ENCODE measurements at places on chromosomes 12 and 14. TPM values are rescaled to one million over a fixed set of nuclear protein-coding genes. Genes with fewer than 3 reads are reported as not detected.
A peak's percentile ranks its signal among the peaks of the same experiment; 100 is the strongest.

DNA sequence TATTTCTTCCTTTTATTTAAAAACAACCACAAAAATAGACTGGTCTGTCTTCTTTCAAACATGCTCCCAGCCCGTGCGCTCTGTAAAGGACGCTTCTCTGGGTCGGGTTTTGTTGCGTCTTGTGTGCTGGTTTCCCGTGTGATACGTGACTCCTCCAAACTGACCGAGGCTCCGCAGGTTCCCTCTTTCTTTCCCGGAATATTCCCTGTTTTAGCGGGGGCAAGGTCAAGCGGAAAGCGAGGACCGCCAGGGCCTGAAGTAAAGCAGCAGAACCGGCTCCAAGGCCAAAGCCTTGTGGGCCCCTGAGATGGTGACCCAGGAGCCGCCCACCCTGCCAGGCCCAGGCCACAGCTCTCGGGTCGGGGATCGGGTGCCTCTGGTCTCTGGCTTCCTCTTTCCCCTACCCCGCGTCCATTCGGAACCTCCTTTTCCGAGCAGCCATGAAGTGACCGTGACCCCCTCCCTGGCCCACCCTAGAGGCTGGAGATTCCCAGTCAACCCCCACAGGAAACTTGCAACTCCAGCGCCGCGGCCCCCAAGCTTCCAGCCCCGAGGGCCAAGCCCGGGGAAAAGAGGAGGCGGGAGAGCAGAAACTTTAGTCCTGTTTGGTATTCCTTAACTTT is 885 bp upstream of the HOXC10 start:
- DNase-seq: no peak

GRCh38 chr14:104792945-104793702 is 2.4 kb downstream of the AKT1 start:
- DNase-seq: no peak

ZNF740 gene
- total RNA-seq: 4.1 TPM

GRCh38 chr12:120249266-120249874 is 16.2 kb downstream of the PXN start:
- no peak for DNase-seq

BMP4 gene
- 8.0 TPM for total RNA-seq

- peak; percentile 36 for DNase-seq
Observed at GRCh38 chr12:92769124-92769901, 66.5 kb downstream of the PLEKHG7 start.

DNA sequence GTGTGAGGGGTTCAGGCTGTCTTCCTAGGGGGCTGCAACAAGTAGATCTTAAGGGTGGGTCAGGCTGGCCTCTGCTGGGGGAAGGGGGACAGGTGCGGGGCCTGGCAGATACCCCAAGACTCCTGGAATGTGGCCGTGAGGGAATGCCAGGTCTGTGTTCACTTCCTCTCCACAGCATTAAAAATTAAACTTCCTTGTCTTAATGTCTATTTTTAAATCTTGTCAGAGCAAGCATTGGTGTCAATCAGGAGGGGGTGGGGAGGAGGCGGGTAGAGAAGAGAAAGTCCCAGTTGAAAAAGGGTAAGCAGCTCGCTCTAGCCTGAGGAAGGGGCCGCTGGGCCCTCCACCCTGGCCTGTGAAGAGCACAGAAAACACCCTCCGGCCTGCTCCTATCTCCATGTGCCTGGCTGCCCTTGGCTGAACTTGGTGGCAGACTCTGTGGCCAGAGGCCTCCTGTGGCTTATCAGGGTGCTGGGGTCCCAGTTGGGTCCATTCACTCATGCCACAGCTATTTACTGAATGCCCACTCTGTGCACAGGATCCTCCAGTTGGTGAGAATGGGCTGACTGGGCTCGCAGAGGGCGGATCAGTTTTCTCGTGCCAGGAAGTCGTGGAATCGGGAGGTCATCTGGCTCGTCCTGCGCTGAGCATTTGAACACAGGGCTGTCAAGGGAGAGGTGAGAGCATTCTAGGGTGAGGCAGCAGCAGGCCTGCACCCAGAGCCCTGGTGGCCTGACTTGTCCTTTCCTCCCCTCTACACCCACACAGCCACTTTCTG is 128.8 kb downstream of the TSPAN9 start:
- no peak for DNase-seq

- no peak for DNase-seq
Observed at GRCh38 chr14:94921882-94922585, 152.1 kb upstream of the GSC start.

DNA sequence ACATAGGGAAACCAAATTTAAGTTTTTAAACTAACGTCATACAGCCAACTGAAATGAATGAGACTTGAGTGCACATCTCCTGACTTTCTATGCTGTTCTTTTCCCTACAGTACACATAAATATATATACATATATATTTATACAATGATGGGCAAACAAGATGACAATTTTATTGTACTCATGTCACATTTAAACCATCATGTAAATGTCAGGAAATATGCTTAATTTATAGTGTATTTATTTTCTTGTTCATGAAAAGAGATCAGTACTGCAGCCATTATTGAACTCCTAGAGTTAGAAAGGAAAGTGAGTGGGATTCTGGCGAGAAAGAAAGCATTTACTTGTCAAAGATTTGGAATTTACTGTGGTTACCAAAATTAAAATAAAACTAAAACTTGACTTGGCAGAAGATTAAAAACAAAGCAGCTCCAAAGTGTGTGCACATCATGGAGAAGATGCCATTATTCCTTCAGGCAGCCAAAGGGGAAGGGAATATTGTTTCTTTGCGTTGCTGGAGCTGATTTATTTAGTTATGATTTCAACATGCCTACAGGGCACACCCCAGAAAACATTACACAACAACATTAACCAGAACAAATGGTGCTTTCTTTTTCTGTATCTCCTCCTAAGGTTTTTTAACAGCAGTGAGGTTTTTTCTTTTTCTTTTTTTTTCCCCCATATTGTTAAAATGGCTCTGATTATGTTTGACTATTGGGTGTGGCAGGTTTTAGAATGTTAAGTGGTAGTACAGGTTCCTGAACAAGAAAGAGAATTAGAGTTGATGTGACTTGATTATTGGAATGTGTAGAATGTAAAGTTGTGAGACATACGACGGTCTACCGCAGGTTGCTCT is 144.6 kb downstream of the RAD51B start:
- no peak for DNase-seq

DNA sequence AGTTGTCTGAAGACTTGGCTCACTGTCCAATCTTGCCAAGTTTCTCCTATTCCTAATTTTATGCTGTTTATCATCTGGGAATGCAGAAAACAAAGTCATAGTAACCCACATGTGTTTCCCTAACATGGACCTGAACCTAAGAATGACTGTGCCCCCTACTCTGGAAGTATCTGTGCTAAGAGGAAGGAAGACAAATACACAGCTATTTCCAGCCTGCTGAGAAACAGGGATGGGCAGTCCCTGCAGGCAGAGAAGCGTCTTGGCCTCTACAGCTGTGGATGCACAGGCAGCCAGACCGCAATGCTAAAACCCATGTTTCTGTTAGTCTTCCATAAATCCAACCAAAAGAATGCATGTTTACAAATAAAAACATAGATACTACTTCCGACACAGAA is 56.2 kb downstream of the DUSP16 start:
- no peak for DNase-seq

GRCh38 chr12:11067514-11067913 is 5.4 kb upstream of the TAS2R46 start:
- no peak for DNase-seq

DNA sequence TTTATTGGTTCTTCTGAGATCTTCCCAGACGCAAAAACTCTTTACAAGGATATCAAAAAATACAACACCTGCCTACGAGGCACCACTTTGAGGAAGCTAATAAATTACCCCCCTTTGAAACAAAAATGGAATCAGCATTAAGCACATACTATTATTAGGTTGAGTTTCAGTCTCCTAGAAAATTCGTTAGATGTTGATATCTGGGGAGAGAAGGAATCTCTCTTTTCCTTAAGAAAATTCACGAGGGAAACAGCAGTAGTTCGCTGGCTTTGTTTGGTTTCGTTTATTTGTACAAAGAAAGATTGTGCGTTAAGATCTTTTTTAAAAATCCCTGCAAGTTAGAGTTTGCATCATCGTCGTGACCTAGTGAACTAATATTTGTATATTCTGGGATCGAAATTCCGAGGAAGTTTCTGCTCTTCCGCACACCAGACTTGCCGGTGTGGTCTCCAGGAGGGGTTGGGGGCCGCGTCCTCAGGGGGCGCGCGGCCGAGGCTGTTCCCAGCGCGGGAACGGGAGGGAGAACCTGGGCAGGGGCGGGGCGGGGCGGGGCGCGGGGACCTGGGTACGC is 12.1 kb downstream of the NKX2-1 start:
- no peak for DNase-seq

GRCh38 chr12:125110641-125111360 is 45.6 kb downstream of the AACS start:
- DNase-seq: no peak
